ENCODE measurements at places on chromosomes 4 and X.

GRCh38 chr4:164428561-164428960, 325.4 kb upstream of the SMIM31 start:
- no peak for DNase-seq

GRCh38 chrX:108020631-108021030, 24.2 kb upstream of the VSIG1 start:
- peak; percentile 37 for DNase-seq

DNA sequence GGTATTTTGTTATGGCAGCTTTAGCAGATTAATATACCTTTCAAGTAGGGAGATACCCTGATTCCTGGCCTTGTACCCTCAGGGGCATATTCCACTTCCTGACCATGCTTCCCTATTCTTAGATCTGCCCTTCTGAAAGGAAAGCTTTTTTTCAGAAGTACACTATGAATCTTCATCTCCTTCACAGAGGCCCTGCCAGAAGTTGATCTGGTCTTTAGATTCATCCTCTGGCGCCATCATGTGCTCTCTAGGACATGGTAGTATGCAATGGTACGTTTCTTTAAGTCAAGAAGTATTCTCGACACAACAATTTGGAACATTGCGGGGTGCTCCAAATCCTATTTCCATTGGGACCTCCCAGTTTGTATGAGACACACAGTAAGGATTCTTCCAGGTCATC, 39.6 kb upstream of the DIPK2B start:
- DNase-seq, result no peak

DNA sequence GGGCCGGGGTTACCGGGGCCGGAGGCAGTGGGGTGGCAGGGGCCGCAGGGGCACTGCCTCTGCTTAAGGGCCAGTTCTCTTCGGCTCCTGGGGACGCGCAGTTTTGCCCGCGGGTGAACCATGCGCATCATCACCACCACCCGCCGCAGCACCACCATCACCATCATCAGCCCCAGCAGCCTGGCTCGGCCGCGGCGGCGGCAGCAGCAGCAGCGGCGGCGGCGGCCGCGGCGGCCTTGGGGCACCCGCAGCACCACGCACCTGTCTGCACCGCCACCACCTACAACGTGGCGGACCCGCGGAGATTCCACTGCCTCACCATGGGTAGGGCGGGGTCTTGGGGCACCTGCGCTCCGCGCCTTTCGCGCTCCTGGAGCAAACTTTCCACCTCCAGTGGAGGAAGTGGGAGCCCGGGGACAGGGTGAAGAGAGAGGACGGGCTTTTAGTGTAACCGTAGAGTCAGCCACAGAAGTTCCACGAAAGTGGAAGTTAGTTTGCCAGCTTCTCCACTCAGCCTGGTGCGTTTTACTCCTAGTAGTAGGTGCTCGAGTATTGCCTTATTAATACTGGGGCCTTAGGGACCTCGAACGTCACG, 729 bp downstream of the GSX2 start:
- DNase-seq, result no peak

GRCh38 chrX:110678591-110678990, 117.0 kb downstream of the CHRDL1 start:
- DNase-seq, result no peak

DNA sequence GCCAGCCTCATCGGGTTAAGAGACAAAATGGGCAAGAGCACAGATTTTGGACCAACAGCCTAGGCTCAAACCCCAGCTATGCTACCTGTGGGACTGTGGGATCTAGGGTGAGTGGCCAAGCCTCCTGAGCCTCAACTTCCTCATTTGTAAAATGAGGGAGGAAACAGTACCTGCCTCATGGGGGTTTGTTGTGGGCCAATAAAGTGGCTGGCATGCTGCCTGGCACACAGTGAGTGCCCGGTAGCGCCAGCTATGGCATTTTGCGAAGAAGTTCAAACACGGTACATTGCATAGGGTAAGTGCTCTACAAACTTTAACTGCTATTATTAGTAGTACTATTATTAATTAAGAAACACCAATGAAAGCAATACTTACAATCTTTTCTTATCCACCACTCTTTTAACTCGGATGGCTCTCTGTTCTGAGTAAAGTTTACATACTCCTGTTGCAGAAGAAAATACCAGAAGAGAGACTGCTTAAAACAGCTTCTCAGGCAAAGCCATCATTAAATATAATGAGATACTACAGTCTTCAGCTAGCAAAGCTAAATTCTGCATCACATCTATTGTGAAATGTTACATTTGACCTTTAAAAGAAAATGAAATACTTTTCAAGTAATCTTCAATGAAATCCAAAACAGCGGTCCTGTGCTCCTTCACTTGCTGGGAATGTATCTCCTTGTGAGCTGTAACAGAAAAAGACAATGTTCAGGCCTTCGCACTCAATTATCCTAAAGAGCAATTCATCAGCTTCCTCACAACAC, 70.1 kb downstream of the NSG1 start:
- DNase-seq, result no peak

DNA sequence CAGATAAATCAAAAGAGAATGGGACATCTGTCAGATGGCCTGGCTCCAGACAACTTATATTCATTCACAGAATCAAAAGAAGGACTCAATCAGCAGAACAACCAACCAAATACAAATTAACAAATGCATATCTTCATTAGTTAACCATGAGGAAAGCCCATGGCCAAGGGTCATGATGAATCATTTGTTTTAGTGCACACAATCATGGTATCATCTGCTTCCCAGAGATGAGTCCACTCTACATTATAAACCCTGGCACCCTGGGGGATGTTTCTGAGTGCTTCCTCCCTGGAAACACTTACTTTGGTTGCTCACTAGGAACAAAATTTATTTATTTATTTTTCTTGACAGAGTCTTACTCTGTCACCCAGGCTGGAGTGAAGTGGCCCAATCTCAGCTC, 453.3 kb upstream of the HS3ST1 start:
- DNase-seq, result no peak

GRCh38 chr4:3354455-3354811, 61.6 kb downstream of the RGS12 start:
- no peak for DNase-seq

GRCh38 chrX:77962068-77962902, 7.2 kb downstream of the PGAM4 start:
- DNase-seq, result no peak

DNA sequence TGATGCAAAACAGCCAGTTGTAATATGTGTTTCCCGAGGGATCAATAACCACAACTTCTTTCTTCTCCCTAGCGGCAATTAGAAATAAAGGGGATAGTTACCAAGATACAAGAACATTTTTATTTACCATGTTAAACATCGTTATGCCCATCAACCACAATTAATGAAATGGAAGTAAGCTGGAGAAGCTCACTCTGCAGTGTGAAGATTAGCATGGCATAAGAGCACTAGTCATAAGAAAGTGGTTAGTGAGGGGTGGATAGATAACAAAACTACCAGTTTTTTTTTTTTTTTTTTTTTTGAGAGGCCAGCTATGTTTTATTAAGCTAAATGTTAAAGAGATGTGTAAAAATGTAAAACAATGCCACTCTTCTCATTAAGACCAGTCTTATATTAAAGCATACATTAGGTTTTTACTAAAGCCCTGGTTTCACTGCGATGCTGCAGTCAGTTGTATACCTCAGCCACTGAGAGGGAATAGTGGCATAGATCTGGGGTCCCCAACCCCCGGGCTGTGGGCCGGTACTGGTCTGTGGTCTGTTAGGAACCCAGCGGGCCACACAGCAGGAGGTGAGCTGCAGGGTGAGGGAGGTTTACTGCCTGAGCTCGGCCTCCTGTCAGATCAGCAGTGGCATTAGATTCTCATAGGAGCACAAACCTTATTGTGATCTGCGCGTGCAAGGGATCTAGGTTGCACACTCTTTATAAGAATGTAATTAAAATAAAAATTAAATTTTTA, 27.9 kb upstream of the NFXL1 start:
- no peak for DNase-seq

DNA sequence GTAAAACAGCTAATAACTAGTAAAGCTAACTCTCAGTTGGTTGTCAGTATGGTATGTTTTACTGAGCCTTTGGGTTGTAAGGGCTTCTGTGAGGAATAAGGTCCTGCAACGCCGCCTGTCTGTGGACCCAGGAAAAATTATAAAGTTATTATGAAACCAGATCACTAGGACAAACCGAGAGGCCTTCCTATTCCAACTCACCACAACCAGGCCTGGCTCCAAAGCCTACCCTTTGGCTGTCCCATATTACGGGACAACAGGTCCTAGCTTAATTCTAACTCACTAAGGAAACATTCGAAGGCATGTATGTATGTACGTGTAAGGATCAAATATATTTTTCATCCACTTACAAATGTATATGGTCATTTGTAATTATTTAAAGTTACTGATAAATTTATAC, 1.4 kb downstream of the ANKRD17 start:
- DNase-seq, result peak; percentile 80

GRCh38 chrX:42098900-42099299, 175.5 kb upstream of the CASK start:
- no peak for DNase-seq

- no peak for DNase-seq
Observed at GRCh38 chr4:107183155-107183774, 147.2 kb upstream of the DKK2 start.

- no peak for DNase-seq
Observed at GRCh38 chrX:19775830-19776485, 111.4 kb downstream of the SH3KBP1 start.

DNA sequence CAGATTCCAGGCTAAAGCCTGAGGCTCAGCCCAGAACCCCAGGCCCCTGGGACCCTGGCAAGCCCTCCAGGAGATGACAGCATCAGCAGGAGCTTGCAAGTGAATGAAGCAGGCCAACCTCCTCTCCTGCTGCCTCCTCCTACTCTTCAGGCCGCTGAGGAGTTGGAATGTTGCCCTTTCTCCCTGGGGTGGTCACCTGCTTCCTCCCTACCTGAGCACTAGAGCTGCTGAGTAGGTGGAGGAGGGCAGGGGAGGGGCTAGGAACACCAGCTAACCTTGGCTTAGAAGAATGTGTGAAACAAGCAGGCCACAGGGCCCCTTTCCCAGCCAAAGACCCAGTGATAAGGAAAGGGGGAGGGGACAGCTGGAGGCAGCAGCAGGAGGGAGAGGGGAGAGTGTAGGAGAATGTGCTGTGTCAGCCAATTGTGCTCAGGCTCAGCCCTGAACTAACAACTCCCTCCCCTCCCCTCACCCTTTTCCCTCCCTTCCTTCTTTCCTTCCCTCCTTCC, 58.0 kb downstream of the PJA1 start:
- no peak for DNase-seq

DNA sequence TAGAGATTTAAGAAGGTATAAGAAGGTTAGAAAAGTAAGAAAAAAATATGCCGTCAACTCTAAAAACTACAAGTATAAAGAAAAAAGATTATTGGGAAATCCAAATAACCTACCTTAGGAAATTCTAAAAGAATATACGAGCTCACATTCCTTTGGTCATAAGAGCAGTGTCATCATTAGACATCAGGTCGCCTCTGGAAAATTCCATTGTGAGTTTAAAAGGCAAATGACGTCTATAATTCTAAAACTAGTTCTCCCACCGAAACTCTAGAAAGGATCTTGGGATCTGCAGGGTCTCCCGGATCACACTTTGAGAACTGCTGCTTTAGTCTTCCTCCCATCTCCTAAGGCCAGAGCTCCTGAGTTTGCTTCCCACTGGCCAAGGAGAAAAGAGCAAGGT, 518 bp upstream of the SAT1 start:
- no peak for DNase-seq

DNA sequence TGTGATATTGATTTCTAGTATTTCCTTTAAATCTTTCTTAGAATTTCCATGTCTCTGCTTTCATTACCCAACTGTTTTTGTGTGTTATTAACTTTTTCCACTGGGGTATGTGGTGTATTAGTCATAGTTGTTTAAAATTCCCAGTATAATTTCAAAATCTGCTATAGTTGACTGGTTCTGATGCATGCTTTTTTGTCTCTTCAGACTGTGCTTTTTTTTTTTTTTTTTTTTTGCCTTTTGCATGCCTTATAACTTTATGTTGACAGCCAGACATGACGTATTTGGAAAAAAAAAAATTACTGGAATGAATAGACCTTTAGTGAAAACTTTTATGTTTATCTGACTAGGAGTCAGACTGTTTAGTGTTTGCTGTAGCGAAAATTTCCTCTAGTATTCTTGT, 580.4 kb downstream of the ANKRD50 start:
- no peak for DNase-seq

GRCh38 chr4:183434264-183434663, 10.2 kb upstream of the CDKN2AIP start:
- no peak for DNase-seq

Data from CD4-positive, alpha-beta T cell treated with Interleukin-4 for 1 hour (primary cell).